ENCODE measurements at places on chromosomes 7 and 10.

GRCh38 chr10:69629519-69629896 lies 539 bp upstream of the FAM241B start:
- no peak for DNase-seq

DNA sequence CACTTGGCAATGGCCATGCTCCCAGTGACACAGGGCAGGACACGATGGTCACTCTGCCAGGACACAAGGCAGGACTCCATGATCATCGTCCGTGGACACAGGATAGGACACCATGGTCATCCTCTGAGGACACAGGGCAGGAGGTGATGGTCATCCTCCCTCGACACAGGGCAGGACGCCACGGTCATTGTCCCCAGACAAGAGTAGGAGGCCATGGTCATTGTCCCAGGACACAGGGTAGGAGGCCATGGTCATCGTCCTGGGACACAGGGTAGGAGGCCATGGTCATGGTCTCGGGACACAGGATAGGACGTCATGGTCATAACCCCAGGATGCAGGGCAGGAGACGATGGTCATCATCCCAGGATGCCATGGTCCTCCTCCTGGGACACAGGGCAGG lies 289.2 kb downstream of the TCERG1L start:
- no peak for DNase-seq

- no peak for DNase-seq
These were observed 41.3 kb downstream of the IL2RA start for GRCh38 chr10:6020826-6021225.

DNA sequence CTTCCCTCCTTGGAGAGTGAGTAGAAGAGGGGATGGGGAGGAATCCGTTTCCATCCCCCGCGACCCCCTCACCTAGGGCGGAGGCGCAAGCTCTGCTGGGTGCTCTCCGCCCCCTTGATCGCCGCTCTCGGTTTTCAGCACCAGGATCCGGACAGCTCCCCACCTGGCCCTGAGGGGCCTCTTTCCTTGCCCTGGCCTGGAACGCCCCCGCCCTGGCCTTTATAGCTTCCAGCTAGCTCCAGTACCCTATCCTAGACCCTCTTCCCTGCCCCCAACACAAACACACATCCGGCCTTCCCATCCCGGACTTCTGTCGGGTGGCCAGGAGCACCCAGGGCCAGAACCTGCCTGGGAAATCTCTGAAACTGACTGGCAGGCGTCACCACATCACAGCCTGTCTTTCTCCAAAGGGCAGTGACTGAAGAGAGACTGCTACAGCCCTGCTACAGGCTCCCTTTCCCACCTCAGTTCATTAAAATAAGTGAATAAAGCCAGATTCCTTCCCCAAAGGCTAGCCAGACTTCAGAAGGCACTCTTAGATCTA lies 72.3 kb upstream of the LEP start:
- no peak for DNase-seq

GRCh38 chr10:73910401-73910763 lies 550 bp upstream of the PLAU start:
- DNase-seq: no peak

- no peak for DNase-seq
These were observed 137.0 kb downstream of the SND1 start for GRCh38 chr7:127789031-127789430.

GRCh38 chr7:27434756-27435400 lies 192.3 kb downstream of the EVX1 start:
- DNase-seq: no peak

DNA sequence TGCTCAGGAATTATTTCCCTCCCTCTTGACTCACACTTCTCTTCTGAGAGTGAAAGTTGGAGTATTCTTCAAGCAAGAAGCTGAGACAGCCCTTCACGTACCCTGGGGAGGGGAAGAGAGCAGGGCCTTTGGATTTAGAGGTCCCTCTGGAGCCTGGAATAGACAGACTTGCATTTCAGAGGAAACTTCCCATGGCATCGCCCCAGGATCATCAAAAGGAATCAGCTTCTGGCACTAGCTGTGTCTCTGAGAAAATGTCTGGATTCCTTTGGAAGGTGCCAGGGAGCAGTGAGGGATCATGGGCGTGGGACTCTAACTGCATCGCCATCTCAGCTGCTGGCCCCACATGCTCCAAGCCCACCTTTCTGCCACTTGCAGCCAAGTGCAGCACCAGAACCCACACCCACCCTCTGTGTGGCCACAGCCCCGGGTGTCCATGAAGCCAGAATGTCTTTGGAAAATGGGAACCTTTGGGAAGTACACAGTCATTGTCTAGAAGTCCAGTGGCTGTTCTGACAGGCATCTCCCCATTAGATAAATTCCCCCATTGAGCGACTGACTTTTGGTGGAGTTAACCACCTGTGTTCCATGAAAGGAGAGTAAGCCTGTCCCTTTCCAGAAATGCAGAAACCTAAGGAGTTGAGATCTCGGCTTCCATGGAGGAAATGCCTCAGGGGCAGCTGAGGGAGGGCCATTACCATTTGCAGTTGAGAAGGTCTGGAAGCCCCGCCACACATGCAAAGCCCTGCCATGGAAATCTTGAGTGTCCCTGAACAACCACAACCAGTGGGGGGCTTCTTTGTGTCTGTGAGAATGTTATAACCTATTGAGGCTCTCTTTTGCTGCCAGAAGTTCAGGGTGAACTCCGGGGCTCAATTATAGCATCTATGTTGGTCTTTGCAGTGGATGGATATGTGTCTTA lies 57.8 kb upstream of the GDF10 start:
- no peak for DNase-seq

DNA sequence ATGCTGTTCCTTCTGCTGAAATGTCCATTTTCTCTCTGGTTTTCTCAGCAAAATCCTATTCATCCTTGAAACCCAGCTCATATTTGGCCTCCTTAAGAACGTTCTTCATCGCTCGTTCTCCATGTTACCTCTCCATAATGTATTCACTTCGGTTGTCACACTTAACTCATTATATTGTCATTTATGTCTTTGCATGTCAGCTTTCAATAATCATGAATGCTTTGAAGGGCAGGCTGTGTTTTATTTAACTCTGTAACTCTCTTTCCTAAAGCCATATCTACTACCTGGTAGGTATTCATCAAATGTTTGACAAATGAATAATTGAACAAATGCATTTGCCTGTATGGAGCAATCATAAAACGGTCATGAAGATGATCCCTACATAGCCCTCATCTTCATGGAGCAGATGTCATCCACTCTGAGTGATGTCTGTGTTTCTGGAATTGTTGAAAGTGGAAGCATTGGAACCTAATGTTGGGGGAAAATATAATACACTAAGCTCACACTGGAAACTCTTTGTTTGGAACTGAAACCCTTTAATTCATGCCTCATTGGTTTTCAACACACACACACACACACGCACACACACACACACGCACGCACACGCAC lies 303.4 kb downstream of the PLXNA4 start:
- no peak for DNase-seq

DNA sequence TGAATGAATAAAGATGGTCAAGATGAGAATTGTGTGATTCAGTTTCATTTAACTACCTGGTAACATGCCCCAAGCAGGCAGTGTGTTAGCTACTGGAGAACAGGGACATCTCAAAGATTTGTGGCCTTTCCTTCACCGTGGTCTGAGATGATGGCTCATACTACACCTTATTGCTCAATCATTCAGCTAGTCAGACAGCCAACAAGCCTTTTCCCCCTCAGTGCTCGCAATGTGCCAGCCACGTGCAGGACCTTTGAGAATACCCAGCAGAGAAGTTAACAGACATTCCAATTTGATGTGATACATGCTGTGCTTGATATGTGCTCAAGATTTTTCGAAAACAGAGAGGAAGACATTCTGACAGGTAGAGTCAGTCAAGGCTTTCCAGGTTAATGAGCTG lies 562.8 kb downstream of the SUGCT start:
- no peak for DNase-seq

DNA sequence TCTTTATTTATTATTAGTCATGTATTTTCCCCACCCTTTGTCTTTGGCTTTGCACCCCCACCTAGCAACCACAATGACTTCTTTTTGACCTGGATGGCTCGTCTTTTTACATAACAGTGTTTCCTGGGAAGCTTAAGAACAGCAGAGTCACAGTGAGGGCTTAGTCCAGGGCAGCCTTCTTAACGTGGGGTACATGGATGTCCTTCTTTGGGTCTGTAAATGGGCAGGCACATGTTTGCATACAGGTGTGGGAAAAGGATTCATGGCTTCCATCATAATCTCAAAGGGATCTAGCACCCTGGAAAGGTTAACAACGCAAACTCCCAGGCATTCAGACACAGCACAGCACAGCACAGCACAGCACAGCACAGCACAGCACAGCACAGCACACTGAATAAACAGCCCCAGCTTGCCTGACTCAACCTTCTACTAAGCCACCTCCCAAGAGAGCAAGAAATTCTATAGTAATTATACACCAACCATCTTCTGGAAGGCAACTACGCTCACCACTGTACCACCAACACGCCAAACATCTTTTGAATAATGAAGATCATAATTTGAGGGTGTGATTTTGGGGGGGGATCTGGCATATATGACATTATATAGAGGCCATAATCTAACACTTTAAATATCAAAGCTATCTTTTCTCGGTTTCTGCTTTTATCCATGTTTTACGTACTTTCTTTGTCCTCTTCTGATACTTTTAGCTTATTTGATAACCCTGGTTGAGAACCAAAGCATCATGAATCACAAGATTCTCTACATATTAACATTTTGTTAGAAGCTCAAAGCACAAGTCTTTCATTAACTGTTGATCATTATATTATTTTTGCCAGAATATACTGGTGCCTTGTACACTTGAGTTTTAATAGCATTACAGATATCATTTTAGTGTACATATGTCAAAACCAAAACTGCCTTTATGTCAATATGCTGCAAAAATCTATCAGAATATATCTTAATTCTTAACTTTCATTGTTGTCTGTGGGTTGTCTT lies 177.2 kb upstream of the KLF14 start:
- no peak for DNase-seq

GRCh38 chr10:61642150-61642571 lies 20.6 kb upstream of the CABCOCO1 start:
- DNase-seq: no peak

- no peak for DNase-seq
These were observed 14.0 kb downstream of the SLC16A12 start for GRCh38 chr10:89521368-89521767.

- no peak for DNase-seq
These were observed 84.4 kb upstream of the NEBL start for GRCh38 chr10:20981419-20981953.

GRCh38 chr7:127780489-127780888 lies 128.5 kb downstream of the SND1 start:
- DNase-seq: no peak

GRCh38 chr10:110002801-110003523 lies 4.8 kb upstream of the ADD3 start:
- DNase-seq: no peak

GRCh38 chr7:133709036-133709880 lies 417.9 kb upstream of the LRGUK start:
- DNase-seq: no peak

All from stimulated activated CD4-positive, alpha-beta T cell treated with anti-CD3 and anti-CD28 coated beads, Interleukin-2, amount 100 ng/mL, for 4 hours (primary cell).